Mammary epithelial cell (primary cell): ENCODE measurements at places on chromosomes 16 and 17.

GRCh38 chr16:85104147-85104546 is 8.1 kb downstream of the CIBAR2 start:
- DNase-seq, result no peak

DNA sequence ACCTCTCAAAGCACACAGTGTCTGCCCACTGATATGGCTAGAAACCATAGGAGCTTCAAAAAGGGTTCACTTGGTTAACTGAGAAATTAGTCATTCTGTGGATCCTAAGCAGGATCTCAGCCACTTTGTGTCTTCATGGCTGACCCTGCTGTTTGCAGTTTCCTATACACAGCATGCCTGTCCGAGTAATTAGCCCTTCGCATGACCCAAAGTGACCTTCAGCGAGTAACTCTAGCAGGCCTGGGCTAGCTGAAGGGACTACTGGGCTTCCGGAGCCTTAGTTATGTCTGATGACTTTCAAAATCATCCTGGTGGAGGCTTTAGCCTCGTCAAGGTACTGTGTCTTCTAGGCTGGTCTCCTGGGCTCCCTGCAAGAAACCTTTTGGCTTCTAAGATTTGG is 28.9 kb upstream of the FBXW10B start:
- DNase-seq, result no peak

DNA sequence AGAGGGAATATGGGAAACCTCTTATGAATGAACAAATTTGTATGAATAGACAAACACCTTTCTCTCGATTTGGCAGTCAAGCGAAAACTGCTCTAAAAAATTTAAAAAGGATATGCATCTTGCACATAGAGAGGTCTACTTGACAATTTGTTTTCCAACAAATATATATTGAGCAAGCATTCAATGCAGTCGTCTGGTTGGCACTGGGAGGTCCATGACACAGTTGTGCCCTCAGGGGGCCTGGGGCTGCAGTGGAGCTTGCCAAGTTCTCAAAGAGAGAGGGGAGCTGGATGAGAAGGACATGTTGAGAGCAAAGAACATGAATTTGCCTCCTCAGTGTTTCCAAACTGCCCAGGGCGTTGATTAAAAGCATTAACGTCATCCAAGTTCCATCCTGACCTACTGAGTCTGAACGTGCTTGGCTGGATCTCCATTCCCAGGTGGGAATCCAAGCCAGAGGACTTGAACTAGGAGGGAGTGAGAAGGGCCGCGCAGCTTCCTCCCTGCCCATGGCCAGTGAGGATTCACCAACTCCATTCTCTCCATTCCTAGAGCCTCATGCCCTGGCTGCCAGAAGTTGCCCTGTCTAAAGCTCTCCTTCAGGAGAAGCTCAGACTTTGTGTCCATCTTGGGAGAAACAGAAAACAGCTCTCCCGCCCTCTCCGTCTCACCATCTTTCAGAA is 24.5 kb downstream of the TBX2 start:
- DNase-seq, result no peak

- DNase-seq, result no peak
Observed at GRCh38 chr16:53904533-53904932, 200.6 kb downstream of the FTO start.
